ENCODE measurements at places on chromosomes 1 and 21. TPM values are rescaled to one million over a fixed set of nuclear protein-coding genes. Genes with fewer than 3 reads are reported as not detected.

GRCh38 chr1:179310721-179311120 lies 17.1 kb downstream of the SOAT1 start:
- DNase-seq: peak; percentile 96

The SH2D1B gene
- total RNA-seq: 0.07 TPM

The BTG2 gene
- 9.1 TPM for total RNA-seq

DNA sequence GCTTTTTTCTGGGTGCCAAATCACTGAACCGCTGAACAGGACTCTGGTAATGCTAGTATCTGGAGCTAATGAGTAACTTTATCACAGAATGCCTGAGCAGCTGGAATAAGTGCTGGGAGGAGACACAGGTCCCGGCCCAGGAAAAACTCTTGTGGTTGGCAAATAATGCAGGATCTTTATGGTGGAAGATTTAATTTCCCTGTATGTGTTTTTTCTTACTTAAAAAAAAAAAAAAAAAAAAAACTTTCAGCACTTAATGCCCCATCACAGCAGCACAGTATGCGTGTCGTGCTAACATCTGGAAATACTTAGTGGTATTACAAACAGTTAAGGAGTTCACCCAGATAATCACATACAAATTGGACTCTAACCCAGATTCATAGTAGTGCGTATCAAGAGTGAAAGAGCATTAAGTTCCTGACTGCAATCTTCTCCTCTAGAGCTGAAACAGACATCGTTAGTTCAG lies 220.7 kb downstream of the TOMM20 start:
- DNase-seq: peak; percentile 75

The PTPRC gene
- total RNA-seq: not detected

GRCh38 chr1:81509594-81509993 lies 291.1 kb upstream of the ADGRL2 start:
- no peak for DNase-seq

The CFAP107 gene
- not detected for total RNA-seq

DNA sequence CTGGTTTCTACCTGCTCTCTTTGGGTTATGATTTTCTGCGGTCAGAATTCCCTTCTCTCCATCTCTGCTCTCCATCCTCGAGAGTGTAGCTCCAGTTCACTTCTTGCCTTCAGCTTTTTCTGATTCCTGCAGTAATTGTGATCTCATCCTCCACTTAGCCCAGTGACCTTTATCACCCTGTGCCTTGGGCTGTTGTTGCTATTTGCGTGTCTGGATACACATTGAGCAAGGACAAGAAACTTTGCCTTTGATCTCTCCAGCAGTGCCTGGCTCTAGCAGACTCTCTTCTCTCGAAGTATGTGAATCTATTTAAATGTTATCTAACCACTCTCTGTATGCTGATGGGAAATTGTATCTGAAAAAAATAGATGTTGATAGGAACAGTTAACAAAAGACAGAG lies 76.4 kb upstream of the MARK1 start:
- DNase-seq: no peak

The IPP gene
- 7.5 TPM for total RNA-seq

DNA sequence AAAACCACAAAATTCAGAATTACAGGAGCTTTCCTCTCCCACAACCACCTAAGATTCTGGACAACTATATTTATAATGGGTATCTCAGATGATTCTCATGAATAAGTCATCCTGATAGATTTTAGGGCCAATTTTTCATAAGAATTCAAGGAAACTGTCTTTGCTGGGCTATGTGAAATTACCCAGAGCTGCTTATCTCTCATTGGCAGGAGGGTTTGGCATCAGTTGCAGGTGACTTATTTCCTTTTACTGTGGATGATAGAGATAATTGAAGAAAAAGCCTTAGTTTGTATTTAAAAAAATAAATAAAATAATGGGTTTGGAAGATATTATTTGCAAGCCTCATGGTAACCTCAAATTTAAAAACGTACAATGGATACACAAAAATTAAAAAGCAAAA lies 38.2 kb upstream of the WDR26 start:
- no peak for DNase-seq

The TBX19 gene
- 0.29 TPM for total RNA-seq

GRCh38 chr1:160711602-160712311 lies at the start of gene CD48:
TSS of gene CD48 (minus strand) at chr1:160711822. CDS start at chr1:160711763, 59 bp downstream.
- DNase-seq: no peak

DNA sequence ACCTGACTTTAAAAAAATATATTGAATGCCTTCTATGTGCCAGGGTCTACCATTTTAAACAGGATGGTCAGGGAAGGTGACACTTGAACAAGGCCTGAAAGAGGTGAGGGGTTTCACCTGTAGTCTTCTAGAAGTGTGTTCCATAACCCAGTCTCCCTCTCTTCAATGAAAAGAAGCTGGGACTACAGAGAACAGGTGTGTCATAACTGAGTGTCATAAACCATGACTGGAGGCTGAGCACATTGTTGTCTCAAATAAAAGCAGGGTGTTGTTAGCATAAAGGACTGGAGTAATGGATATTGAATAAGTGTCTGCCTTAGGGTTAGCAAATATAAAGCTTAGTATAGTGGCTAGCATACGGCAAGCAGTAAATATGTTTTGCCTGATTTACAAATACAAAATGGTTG lies 65.4 kb downstream of the SYDE2 start:
- DNase-seq: peak; percentile 13

The TXNDC12 gene
- 51.7 TPM for total RNA-seq

GRCh38 chr21:45508607-45509565 lies 33.4 kb downstream of the SLC19A1 start:
- DNase-seq: no peak

DNA sequence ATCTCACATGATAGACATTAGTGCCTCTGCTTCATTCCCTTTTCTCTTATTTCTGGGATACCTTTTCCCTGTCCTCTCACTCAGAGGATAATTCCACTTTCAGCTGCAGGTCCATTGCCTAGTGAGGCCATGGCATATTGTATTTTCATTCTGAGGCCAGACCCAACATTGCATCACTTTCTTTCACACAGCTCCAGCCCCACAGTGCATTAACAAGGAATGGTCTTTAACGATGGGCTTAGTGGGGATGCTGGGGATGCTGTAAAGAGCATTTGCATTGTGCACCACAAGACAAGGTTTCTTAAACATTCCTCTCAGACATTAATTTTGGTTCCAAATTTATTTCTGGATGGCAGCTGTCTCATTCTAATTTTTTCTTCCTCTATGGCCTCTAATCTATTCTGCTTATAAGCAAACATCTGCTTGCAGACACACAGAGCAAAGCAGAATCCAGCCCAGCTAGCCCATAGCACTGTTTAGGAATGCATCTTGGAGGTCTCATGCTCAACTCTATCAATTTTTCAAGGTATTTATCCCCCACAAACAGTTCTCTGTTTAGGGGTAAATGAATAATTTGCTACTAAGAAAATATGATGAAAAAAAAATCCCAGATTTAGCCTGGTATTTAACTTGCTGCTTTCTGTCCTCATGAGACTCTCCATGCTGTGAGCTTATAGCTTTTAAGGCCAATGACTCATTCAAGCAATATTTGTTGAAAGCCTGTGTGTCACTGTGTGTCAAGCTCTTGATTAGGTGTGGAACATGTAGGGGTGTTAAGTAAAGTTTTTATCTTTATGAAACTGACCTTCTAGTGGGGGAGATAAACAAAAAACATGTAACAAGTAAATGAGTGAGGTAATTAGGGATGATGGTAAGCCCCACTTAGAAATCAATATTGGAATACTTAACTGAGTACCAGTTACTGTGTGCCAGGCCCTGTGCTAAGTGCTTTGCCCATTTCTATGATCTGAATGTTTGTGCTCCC lies 44.5 kb upstream of the CCDC190 start:
- DNase-seq: peak; percentile 51

GRCh38 chr1:66623812-66624211 lies 89.9 kb downstream of the SGIP1 start:
- DNase-seq: no peak

The KRTAP6-2 gene
- total RNA-seq: not detected

Measured in epithelial cell of proximal tubule (primary cell).